ENCODE measurements at places on chromosomes 6 and 20.
A peak's percentile ranks its signal among the peaks of the same experiment; 100 is the strongest.

- no peak for DNase-seq
Observed at GRCh38 chr20:52110456-52110855, 81.1 kb downstream of the ZFP64 start.

DNA sequence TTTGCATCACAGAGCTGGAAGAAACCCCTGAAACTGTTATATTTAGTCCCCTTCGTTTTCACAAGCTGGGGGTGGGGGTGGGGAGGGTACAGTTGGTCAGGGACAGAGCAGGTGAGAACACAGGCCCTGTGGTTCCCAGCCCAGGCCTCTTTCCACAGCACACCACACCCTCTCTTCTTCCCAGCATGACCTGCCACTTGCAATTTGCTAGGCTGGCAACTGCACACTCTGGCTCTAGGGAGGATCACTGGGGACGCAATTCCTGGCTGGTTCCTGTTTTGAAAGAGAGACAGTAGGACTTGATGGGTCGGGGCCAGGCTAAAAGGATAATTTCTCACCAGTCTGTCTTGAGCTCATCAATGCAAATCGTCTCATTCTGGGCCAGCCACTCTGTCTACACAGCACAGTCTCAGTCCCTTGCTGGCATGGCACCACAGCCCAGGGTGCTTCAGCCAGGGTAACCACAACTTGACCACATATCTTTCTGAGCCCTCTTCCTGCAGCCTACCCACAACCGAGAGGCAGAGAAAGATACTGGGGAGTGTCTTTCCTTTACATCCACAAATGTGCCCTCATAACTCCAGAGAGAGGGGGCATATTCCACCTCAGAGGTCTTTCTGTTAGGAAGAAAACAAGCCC is 41.7 kb upstream of the EMILIN3 start:
- DNase-seq: no peak

- no peak for DNase-seq
Observed at GRCh38 chr20:59996108-59996507, 37.9 kb downstream of the CDH26 start.

GRCh38 chr6:129472239-129472638 is 237.7 kb downstream of the ARHGAP18 start:
- peak; percentile 24 for DNase-seq

- DNase-seq: peak; percentile 65
Observed at GRCh38 chr20:34536798-34537394, 20.7 kb downstream of the DYNLRB1 start.

DNA sequence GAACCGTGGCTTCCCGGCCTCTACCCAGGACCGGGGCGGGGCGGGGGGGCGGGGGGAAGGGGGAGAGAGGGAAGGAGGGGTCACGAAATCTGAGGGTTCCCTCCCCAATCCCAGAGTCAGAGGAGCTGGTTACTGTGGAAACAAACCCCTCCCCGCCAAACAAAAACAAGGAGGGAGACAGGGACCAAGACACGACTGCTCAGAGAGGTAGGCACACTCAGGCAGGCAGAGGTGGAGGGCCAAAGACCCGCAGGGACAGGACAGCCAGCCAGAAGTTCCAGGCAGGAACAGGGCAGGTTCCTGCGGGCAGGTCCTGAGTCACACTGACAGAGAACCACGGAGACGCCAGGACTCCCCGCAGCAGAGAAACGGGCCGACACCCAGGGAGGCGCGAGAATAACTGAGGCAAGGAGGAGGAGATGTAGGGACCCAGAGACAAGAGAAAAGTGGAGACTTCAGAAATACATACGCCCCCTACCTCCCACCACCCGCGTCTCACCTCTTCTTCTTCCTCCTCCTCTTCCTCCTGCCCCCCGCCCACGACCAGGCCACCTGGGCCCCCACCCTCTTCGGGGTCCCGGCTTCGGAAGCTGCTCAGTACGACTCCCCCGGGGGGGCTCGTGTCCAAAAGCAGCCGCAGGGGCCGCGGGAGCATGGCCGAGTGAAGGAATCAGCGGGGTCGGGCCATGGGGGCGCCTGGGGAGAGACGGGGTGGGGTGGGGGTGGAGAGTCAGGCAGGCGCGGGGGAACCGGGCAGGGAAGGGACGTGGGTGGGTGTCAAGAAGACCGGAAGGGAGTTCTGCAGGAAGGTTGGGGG is 578 bp downstream of the RGL2 start:
- DNase-seq: peak; percentile 86

DNA sequence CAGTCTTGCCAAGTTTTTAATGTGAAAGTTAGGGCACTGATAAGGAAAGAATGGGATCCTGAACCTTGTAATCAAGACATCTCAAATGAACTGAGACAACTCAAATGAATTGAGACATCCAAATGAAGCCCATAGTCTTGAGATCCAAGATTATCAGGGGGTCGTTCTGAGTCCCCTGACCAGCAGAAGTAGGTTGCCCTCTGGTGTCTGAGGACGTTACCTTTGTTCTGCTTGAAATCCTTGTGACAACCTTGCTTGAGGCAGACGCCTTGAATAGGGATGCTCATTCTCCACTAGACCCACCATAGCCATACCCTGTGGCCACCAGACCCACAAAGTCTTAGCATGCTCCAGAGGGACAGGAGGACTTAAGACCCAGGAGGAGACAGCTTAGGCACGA is 37.7 kb downstream of the ZBTB9 start:
- DNase-seq: peak; percentile 46

DNA sequence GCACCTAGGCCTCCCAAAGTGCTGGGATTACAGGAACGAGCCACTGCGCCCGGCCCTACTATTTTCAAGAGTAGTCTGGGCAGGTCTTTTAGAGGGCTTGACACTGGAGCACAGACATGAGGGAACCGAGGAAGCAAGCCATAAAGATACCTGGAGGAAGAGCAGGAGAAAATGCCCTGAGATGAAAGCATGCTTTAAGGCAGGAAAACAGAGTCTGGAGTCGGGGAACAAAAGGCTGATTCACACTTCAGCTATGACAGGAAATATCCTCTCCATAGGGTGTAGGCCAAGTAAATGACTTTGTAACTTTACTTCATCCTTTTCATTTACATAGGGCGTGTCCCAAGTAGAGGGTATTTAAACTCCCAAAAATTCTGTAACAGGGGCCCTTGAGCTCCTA is 4.3 kb upstream of the SERINC3 start:
- no peak for DNase-seq

GRCh38 chr6:20775981-20776380 is 241.7 kb downstream of the CDKAL1 start:
- no peak for DNase-seq

DNA sequence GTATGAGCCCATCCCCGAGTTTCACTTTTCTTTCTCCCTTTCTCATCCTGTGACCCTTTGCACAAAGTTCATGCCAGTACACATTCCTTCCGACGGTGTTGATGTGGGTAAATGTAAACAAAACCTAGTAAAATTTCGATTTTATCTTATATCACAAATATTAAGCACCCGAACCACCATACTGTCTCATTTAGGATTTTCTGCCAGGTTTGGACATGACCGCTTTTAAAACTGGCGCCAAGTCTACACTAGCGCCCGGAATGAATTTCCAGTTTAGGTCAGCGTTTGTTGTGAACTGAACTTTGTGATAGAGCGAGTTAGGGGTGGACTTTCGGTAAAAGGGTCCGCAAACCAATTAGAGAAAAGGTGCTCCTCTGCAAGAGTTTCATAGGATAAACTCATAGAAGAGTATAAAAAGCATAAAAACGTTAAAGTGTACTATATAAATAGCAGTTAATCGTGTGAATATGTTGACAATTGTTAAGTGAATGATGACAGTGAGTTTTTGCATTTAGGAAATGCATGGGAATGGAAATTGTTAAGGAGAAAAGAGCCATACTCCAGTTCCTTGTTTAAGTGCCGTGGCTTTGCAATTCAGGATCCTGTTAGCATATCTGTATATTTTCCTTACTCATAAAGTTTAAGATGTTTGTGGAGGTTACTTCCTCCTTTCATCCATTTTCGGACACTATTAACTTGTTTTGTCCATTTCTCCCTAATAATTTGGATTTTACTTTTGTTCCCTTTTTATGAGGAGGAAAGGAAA is 937 bp downstream of the AKAP7 start:
- no peak for DNase-seq

GRCh38 chr6:134447423-134447822 is 129.5 kb upstream of the SGK1 start:
- no peak for DNase-seq

- no peak for DNase-seq
Observed at GRCh38 chr20:18613553-18613952, 25.7 kb downstream of the DTD1 start.
